ENCODE measurements at places on chromosomes 7 and 10.

- DNase-seq = peak; percentile 31
Measured at GRCh38 chr10:103613616-103614015, 120.1 kb downstream of the NEURL1 start.

DNA sequence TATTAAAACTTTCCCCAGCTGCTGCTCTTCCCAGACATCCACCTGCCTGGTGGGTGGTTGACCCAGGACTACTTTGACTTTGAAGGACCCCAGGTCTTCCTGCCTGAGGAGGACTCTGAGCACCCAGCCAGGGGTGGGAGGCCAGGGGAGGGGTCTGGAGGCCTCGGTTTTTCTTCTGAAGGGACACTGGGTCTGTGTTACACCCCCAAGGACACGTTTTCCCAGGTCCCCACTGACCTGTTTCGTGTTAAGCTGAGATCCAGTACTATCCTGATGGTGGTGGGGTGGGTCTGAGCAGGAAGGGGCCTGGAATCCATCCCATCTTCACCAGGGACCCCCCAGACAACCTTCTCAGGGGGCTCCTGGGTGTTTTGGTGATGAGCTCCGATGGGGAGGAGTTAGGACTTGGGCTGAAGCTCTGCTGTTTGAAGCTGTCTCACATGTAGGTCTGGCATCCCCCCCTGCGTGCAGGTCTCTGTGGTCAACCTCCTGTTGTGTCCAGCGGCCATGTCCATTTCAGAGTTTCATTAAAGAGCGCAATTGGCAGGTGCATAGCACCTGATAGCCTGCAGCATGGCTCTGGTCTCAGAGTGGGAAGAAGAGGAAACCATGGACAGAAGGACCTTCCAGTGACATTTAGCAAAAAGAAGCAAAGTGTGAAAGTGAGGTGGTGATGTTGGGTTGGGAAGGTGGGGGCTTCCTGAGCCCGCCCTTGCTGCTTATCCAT lies 3.5 kb downstream of the JAKMIP3 start:
- no peak for DNase-seq

- DNase-seq = no peak
Measured at GRCh38 chr10:12909836-12910185, 91.7 kb downstream of the CCDC3 start.

GRCh38 chr7:8065356-8065813 lies 96.8 kb downstream of the GLCCI1 start:
- DNase-seq = no peak

DNA sequence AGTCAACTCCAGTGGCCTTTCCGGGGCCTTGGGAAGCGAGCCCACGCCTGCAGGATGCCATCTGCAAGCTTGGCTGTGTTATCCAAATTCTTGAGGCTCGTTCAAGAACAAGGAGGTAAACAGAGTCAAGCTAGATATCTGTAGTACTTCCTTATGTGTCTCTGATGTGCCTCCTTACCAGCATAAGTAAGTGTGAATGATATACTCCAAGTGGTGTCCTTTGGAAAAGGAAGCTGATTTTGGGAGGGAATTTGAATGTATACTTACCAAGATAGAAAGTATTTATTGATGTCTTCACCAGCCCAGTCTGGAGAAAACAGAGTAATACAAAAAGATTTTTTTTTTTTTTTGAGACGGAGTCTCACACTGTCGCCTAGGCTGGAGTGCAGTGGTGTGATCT lies 372.3 kb upstream of the GALNT17 start:
- no peak for DNase-seq

- DNase-seq = no peak
Measured at GRCh38 chr7:42194238-42194637, 42.8 kb downstream of the GLI3 start.

DNA sequence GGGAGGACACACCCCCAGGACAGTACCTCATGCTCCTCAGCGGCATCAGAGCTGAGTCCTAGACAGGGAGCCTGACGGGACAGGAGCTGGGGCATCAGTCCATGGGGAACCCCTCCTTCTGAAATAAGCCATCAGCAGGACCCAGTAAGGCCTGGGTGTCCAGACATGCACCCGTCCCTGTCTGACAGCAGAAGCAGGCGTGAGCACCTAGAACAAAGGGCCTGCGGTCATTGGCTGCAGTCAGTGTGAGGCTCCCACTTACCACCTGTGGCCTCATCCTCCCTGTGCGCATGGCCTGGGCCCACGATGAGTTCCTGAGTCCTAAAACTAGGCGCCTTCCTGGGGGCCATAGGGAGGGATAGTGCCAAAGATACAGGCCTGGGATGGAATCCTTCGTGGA lies 484.7 kb downstream of the PTPRN2 start:
- DNase-seq = no peak

- no peak for DNase-seq
Measured at GRCh38 chr10:44973323-44974081, 5.1 kb downstream of the DEPP1 start.

DNA sequence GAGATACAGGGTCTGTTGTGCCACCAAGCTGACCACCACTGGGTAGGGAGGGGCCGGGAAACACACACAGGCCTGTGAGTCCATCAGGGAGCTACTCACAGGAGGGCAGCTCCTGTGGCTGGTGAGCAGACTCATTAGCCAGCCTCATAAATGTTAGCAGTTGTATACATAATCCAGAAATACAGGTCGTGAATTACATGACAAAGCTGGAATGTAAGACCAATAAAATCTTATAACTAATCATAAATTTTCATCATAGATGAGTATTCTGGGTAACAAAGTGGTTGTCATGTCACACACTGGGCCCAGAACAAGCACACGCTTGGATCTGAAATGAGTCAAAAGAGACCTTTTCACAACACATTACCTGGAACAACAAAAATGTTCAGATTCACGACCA lies 642.6 kb upstream of the AUTS2 start:
- DNase-seq = no peak

DNA sequence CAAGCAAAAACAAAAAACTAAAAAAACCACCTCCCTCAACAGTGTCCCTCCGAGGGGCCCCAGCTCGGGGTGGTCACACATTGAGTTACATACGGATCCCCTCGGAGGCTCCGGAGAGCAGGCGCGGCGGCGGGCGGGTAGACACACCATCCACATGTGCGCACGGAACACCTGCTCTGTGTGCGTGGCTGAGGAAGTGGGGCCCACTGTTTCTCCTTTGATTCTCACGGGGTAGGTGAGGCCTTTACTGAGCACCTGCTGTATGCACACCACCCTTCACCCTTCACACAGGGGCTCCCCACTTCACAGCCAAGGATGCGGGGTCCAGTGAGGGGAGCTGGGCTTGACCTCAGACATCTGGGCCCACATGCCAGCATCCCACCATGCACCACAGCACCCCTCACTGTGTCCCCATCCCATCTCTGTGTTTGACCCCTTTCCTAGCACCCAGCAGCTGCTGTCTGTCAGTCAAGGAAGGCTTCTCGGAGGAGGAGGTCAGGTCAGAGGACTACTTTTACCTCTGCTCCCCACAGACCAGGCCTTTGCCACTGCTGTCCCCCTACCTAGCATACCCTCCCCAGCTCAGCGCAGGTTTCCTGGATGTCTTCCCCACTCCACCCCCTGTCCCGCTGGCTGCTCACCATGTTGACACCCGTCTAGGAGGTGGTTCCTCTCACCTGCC lies 71.1 kb downstream of the MICALL2 start:
- no peak for DNase-seq

GRCh38 chr7:134741907-134742635 lies 37.4 kb upstream of the CALD1 start:
- DNase-seq = no peak

- no peak for DNase-seq
Measured at GRCh38 chr10:112230325-112230988, 46.9 kb upstream of the GPAM start.
